ENCODE measurements at places on chromosomes 1 and 21.

DNA sequence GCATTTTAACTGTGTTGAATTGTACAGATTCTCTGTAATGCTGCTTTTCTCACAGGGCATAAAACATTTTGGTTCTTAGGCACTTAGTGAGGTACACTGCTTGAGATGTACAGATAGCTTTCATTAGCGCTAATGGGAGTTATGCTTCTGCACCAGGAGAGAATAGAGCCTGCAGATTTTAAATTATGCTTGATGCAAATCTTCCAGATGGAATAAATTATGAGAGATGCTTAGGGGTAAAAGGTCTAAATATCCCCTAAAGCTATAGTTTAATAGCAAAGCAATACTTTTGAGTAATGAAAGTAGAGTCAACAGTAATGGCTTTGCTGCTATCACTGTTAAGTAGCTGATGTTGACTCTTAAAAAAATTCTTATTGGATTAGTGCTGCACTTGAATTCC lies 248.9 kb downstream of the S1PR1 start:
- no peak overlapping the region for H3K27ac ChIP-seq
- H3K27me3 ChIP-seq, result no peaks in the 10 kb centered on the region
- no peaks in the 10 kb centered on the region for H3K36me3 ChIP-seq
- no peaks in the 10 kb centered on the region for H3K4me1 ChIP-seq
- no peak overlapping the region for H3K4me3 ChIP-seq

DNA sequence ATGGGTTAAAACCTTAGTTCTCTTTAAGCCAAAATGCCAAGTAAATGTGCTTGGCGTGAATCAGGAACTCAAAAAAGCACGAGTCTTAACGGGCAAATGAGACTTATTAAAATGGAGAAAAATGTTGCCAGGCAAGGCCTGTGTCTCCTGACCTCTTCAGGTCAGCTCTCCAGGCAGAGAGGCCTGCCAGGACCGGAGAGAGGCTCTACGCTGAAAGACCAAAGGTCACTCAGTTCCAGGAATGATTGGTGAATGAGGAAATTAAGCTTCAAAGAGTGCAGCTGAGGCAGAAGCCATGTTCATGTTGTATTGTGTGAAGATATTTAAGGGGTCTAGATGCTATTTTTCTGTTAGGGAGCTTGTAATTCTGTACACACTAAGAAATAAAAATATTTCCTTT lies 66.6 kb downstream of the SPAG17 start:
- H3K36me3 ChIP-seq, result no peaks in the 10 kb centered on the region
- H3K27me3 ChIP-seq, result no peaks in the 10 kb centered on the region
- DNase-seq, result no peak
- H3K4me1 ChIP-seq, result no peaks in the 10 kb centered on the region
- no peak overlapping the region for H3K27ac ChIP-seq

DNA sequence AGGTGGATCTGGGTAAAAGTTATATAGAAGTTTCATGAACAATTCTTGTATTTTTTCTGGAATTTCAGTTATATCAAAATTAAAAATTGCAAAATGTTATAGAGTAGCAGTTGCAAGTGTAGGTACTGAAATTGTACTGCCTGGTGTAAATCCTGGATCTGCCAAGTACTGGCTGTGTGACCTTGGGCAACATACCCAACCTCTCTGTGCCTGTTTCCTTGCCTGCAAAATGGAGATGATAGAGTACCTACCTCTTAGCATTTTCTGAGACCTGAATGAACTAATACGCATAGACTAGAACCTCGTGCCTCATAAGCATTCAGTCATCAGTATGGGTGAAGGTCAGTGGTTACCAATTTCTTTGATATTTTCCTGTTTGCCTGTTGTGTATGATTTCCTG lies 290.0 kb upstream of the KAZN start:
- H3K4me1 ChIP-seq, result no peaks in the 10 kb centered on the region
- no peaks in the 10 kb centered on the region for H3K36me3 ChIP-seq
- H3K27me3 ChIP-seq, result no peaks in the 10 kb centered on the region
- no peak for DNase-seq

- H3K36me3 ChIP-seq, result peaks cover 8% of the 10 kb centered on the region
- peak overlapping the region; percentile 80 for H3K4me3 ChIP-seq
- peaks cover 15% of the 10 kb centered on the region for H3K4me1 ChIP-seq
- H3K27ac ChIP-seq, result peak overlapping the region; percentile 94
- H3K27me3 ChIP-seq, result no peaks in the 10 kb centered on the region
Measured at GRCh38 chr1:55216096-55216495, 932 bp upstream of the USP24 start.

DNA sequence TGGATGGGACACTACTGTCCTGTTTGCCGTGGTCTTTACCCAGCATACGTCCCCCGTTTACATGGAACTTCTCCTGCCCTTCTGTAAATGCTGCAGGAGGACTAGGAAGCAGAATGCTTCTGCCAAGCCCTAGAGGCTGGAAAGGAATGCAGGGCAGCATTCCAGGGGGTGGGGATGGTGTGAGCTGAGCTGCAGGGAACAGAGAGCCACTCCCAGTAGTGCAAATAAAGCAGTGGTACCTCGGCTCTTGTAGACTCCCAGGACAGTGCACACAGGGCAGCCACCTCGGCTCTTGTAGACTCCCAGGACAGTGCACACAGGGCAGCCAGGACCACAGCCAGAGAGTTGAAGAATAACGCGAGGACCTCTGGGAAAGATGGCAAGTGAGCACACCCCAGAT lies 35.4 kb downstream of the PTPRU start:
- no peak overlapping the region for H3K27ac ChIP-seq
- peaks cover 48% of the 10 kb centered on the region for H3K27me3 ChIP-seq
- DNase-seq, result no peak
- H3K4me1 ChIP-seq, result no peaks in the 10 kb centered on the region
- H3K36me3 ChIP-seq, result no peaks in the 10 kb centered on the region

- H3K4me3 ChIP-seq, result no peak overlapping the region
- no peaks in the 10 kb centered on the region for H3K36me3 ChIP-seq
- no peak for DNase-seq
- no peaks in the 10 kb centered on the region for H3K27me3 ChIP-seq
- no peak overlapping the region for H3K27ac ChIP-seq
Measured at GRCh38 chr1:78322928-78323680, 167.7 kb upstream of the PTGFR start.

DNA sequence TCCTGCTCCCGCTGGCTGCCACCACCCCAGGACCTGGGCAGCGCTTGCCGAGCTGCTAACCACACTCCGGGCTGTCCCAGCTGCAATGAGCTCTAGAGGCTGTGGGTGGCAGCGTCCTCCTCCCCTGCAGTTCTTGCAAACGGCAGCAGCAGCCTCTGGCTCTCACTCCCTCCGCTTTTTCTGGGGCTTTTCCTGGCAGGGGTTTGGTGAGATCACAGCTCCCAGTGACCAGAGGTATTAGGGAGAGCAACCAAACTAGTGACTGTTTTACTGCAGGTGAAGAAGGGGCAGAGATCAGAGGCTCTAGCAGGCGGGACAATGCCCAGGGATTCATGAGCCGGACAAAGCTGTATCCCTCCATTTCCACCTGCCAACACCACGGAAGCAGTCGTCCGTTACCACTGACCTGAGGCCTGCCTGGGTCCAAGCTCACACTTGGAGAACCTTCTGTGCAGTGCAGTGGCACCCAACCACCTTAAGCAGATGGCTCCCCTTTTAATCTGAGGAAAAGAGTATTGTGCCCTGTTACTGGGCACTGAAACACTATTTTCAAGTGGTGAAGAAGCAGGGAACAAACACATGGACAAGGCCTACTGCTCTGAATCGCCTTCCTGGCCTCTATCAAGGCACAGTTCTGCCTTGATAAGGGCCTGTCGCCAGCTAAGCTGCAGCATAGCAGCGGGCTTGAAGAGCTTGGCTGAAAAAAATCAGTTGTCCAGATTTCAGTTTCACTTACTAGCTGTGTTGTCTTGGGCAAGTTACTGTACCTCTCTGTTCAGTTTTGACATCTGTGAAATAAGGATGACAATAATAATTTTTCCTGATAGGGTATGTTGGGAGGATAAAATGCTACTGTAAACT lies at the start of gene F5:
TSS of gene F5 (minus strand) at position 87 of the 861 bp plus-strand sequence. CDS start 95 bp downstream, outside the sequence.
- H3K27ac ChIP-seq, result no peak within 1 kb of the TSS
- H3K36me3 ChIP-seq, result no peaks in the 10 kb centered on the region
- 0 out of 3 replicates have a peak, but pooled peaks cover 4% of the 10 kb centered on the region for H3K27me3 ChIP-seq
- peak; percentile 51 for DNase-seq
- H3K4me1 ChIP-seq, result no peaks in the 10 kb centered on the region

- no peak overlapping the region for H3K4me3 ChIP-seq
- DNase-seq, result no peak
- H3K27ac ChIP-seq, result no peak overlapping the region
- no peaks in the 10 kb centered on the region for H3K36me3 ChIP-seq
Measured at GRCh38 chr1:229578168-229579058, 19.9 kb upstream of the ABCB10 start.

- H3K4me3 ChIP-seq, result peak overlapping the region; percentile 81
- peak; percentile 50 for DNase-seq
- H3K4me1 ChIP-seq, result peaks cover 9% of the 10 kb centered on the region
- no peaks in the 10 kb centered on the region for H3K36me3 ChIP-seq
Measured at GRCh38 chr1:58782178-58783089, 1.4 kb downstream of the JUN start.

DNA sequence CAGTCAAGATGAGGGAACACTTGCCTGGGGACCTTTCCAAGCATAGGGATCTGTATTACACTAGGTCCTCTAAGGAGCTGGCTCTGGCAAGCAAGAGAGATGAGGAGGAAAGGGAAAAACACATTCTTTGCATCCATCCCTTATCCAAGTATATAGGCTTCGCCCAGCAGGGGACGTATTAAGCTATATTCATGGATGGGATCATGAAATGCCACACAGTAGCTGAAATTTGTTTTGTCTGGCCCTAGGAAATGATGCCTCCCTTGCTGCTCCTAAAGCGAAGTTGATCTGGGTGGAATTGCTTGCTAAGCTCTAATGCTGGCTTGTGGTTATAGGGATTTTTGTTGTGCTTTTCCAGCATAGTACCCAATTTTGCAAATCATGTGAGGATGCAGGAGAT lies 32.1 kb downstream of the CENPF start:
- H3K27me3 ChIP-seq, result no peaks in the 10 kb centered on the region
- no peak overlapping the region for H3K27ac ChIP-seq
- no peaks in the 10 kb centered on the region for H3K4me1 ChIP-seq
- DNase-seq, result no peak
- H3K4me3 ChIP-seq, result no peak overlapping the region

- no peaks in the 10 kb centered on the region for H3K36me3 ChIP-seq
- H3K27me3 ChIP-seq, result peaks cover 42% of the 10 kb centered on the region
- no peak overlapping the region for H3K4me3 ChIP-seq
- no peak overlapping the region for H3K27ac ChIP-seq
- DNase-seq, result peak; percentile 73
Measured at GRCh38 chr1:156444407-156445001, 56.1 kb downstream of the MEF2D start.

DNA sequence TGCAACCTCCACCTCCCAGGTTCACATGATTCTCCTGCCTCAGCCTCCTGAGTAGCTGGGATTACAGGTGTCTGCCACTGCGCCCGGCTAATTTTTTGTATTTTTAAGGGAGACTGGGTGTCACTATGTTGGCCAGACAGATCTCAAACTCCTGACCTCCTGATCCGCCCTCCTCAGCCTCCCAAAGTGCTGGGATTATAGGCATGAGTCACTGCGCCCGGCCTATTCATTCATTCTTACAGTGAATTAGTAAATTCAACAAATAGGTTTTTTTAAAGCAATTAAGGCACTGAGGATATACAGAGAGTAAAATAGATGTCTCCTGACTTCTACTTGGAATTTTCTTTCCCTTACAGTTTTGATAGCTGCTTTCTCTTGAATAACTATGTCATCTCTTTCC lies 43.5 kb downstream of the CDC42 start:
- H3K27ac ChIP-seq, result no peak overlapping the region
- H3K27me3 ChIP-seq, result no peaks in the 10 kb centered on the region
- H3K4me1 ChIP-seq, result no peaks in the 10 kb centered on the region
- no peak overlapping the region for H3K4me3 ChIP-seq

DNA sequence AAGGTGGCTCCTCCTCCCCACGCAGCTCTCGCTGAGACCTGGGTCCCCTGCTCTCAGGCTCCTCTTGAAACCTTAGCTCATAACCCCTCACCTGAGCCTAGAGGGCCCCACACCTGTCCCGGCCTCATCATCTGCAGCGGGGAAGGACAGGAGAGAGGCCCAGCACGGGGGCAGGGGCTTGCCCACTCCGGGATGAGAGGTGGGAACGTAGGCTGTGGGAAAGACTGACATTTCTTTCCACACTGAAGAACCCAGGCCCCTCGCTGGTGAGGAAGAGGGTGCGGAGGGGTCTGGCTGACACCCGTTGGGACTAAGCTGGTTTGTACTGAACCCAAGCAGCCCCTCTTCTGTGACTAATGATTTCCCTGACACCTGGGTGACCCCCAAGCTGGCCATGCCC lies 14.0 kb upstream of the NES start:
- no peaks in the 10 kb centered on the region for H3K36me3 ChIP-seq
- no peak overlapping the region for H3K4me3 ChIP-seq
- no peak for DNase-seq
- H3K27me3 ChIP-seq, result no peaks in the 10 kb centered on the region

GRCh38 chr21:42913476-42913875 lies 12.0 kb downstream of the ERVH48-1 start:
- no peak overlapping the region for H3K27ac ChIP-seq
- no peaks in the 10 kb centered on the region for H3K27me3 ChIP-seq
- H3K36me3 ChIP-seq, result peaks cover 38% of the 10 kb centered on the region

DNA sequence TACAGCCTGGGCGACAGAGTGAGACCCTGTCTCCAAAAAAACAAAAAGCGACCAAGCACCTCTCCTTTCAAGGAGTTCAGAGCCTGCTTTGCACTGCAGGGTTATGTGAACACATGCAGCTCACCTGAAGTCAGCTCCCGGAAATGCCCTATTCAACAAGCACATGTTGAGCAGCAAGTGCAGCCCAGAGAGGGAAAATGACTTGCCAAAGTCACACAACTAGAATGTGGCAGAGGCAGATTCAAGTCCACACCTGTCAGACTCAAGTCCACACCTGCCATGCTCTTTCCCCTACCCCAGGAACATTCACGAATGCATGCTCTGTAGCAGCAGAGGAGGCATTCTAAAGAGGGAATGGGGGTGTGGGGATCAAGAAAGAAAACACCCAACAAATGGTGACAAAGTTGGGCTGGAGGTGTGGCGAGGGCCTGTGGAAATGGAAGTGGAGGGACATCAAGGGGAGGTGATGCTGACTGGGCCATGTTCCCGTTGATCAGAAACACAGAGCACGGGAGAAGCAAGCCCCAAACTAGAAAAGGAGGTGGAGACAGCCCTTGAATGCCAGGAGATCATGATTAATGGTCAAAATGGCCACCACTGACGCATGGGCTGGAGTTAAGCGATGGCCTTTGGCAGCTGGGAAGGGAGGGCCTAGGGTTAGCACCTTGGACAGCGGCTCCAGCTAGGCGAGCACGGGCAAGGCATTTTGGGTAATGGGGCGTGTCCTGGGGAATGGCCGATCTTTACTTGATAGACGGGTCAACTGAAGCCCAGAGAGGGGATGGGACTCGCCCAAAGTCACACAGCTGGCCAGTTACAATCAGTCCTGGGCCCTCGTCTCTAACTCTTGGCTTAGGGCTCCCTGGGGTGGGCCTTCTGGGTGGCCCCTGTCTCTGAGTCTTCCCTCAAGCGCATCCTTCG lies 21.5 kb downstream of the RAP1GAP start:
- H3K27ac ChIP-seq, result no peak overlapping the region
- peak; percentile 88 for DNase-seq
- peaks cover 42% of the 10 kb centered on the region for H3K4me1 ChIP-seq
- H3K4me3 ChIP-seq, result no peak overlapping the region
- H3K36me3 ChIP-seq, result peaks cover 16% of the 10 kb centered on the region
